Stimulated activated CD4-positive, alpha-beta T cell treated with anti-CD3 and anti-CD28 coated beads, Interleukin-15, amount 100 ng/mL, for 1 hour (primary cell): ENCODE measurements at places on chromosomes 1 and 21.

- DNase-seq: no peak
Observed at GRCh38 chr1:112995890-112996289, 39.9 kb upstream of the SLC16A1 start.

DNA sequence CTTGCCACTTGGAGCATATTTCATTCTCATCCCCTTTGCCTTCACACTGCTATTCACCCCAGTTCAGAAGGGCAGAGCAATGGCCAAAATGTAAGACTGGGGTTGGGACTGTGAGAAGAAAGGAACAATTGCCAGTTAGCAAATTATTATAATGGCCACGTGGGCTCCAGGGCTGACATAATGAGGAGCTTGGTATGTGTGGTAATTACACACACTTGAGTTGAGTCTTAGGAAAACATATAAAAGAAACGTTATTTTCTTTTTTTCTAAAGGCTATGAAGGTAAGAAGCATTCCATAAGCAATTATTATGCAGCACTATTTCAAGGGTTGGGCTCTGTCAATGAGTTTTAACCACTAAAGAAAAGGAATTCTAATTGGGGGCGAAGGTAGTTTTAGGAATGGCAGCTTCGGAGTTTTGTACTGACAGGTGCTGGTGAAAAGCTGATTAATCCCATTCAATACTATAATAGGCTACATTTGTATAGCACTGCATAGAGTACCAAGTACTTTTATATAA is 32.5 kb upstream of the BCL10 start:
- DNase-seq: no peak

- DNase-seq: no peak
Observed at GRCh38 chr1:193402037-193402436, 215.6 kb upstream of the B3GALT2 start.

DNA sequence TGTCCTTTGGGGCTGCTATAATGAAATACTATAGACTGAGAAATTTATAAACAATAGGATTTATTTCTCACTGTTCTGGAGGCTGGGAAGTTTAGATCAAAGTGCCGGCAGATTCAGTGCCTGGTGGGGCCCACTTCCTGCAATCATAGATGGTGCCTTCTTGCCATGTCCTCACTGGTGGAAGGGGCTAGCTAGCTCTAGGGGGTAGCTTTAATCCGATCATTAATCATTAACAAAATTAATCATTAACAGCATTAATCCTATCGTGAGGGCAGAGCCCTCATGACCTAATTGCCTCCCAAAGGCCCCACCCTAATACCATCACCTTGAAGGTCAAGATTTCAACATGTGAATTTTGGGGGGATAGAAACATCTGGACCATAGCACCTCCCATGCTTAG is 124.3 kb downstream of the TRABD2B start:
- no peak for DNase-seq
